GM23338 (cell line): ENCODE measurements at places on chromosomes 6 and 20. TPM values are rescaled to one million over a fixed set of nuclear protein-coding genes. Genes with fewer than 3 reads are reported as not detected.
A peak's percentile ranks its signal among the peaks of the same experiment; 100 is the strongest.

- DNase-seq = peak; percentile 79
These were observed at the start of gene ECHDC1 for GRCh38 chr6:127342946-127343808. Gene ECHDC1 (minus strand): TSS chr6:127343609. CDS start chr6:127331028, 12,581 bp downstream.

CRISP2 gene
- 0.50 and 0.63 TPM in 2 replicates for total RNA-seq

SYCP2L gene
- 4.9 and 11.0 TPM in 2 replicates for total RNA-seq

GRM1 gene
- 0.39 and 0.63 TPM in 2 replicates for total RNA-seq

GGTLC1 gene
- not detected in 2 replicates for total RNA-seq

LRP11 gene
- 31.5 and 37.1 TPM in 2 replicates for total RNA-seq

DNA sequence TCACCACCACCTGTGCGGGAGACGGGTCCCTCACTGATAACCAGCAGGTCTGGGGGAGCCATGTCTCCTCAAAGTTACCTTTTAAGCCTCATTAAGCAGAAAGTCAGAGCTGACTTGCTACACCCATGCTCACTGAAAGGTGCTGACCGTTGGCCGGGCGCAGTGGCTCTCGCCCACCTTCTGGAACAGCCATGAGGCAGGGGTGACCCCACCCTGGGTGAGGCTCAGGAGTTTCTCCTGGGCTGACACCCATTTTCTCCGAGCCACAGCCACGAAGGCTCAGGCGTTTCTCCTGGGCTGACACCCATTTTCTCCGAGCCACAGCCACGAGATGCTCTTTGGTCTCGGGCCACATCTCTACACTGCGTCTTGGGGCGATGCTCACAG is 10.2 kb downstream of the BHLHE23 start:
- DNase-seq = no peak

CGA gene
- not detected in 2 replicates for total RNA-seq

SLC22A16 gene
- total RNA-seq = 0.42 TPM in 1 of 2 replicates, not detected in the other

DNA sequence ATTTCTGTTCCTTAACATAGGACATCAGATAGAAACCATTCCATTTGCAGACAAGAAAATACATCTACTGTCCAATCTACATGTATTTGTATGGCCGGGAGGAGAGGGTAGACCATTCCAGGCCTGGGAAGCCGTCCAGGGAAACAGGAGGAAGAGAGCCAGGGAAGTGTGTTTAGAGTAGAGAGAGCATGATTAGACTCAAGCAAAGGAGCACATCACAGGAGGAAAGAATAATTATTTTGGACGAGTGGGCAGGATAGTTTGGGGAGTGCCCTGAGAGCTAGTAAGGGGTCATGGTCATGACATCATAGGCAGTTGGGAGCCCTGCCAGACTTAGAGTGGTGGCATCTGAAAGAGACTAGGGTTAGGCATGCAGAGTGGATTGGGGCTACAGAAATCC is 250.0 kb downstream of the HIVEP2 start:
- no peak for DNase-seq

DNA sequence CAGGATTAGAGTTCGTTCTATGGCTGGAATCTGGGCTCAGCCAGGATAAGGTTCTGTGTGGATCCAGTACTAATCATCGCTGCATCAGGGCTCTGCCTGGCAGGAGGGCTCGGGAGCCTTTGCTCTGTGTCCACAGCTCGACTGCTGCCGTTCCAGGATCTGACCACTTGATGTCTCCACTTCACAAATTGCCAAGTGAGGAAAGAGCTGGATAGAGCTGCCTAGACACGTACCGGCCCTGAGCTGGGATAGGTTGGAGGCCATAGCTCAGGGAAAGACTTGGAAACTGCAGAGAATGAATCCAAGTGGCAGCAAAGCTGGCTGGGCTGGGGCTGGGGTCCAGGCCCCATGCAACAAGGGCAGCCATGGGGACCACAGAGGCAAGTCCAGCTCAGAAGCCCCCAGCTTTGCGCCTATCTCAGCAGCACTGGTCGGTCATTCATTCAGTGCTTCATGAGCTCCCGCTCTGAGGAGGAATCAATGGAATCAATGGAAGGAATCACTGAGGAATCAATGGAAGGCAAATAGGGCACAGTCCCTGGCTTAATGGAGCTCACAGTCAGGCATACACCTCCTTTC is 38.0 kb upstream of the TOP1 start:
- DNase-seq = peak; percentile 94

- DNase-seq = peak; percentile 44
These were observed 21.8 kb upstream of the GMPR start for GRCh38 chr6:16216501-16217155.

DNA sequence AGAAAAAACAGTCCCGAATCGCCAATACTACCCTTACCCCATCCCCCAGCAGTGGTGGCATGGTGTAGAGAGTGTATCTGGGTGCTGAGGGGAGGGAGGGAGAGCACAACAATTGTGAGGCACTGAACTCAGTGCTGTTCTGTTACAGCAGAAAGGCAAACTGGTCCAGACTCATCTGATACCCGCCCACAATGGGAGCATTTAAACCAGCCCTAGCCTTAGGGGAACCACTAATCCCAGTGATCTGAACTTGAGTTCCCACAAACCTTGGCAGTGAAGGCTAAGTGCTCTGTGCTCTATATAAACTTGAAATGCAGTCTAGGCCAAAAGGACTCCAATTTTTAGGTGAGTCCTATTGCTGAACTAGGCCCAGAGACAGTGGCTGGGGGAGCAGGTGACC is 666.4 kb upstream of the PTCHD4 start:
- no peak for DNase-seq

DNA sequence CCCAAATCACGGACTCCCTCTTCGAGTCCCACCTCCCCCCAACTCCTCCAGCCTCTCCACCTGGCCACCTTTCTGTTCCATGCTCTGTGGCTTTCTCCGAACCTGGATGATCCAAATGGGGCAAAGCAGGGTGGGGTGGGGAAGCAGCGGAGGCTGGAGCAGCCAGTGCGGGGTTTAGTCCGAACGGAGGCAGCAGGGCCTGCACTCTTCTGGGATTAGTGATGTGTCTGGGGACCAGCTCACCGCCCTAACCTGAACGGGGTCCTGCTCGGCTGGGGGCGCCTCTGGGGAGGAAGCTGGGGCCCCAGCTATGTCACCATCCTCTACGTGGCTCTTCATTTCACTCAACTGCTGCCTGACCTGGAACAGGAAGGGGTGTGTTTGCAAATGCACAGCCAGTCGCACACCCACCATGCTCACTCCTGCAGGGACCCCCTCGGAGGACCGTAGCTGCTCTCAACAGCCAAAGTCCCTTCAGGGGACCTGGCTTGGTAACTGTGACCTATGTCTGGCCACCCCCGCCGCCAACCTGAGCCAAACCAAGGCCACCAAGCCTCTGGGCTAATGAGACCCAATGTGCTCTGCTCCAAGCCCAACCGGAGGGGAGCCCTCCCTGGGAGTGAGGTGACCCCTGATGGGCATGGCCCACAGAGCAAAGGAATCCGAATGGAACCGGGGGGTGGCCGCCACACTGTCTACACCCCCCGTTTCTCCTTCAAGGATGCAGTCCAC is 46.8 kb downstream of the DSTN start:
- no peak for DNase-seq
